A549 treated with RU486 at 1 μM for 4 hours (cell line): ENCODE measurements at places on chromosomes 2 and 18. TPM values are rescaled to one million over a fixed set of nuclear protein-coding genes. Genes with fewer than 3 reads are reported as not detected.

The RESP18 gene
- total RNA-seq = not detected in 5 replicates

The RFX8 gene
- total RNA-seq = not detected in 5 replicates

The PDE11A gene
- 0.19 to 0.61 TPM (median 0.47 TPM) in 5 replicates for total RNA-seq

The ST8SIA5 gene
- total RNA-seq = 0.32 TPM in 1 of 5 replicates, not detected in the others

The GPATCH11 gene
- 7.4 to 12.1 TPM (median 9.9 TPM) in 5 replicates for total RNA-seq

The ST6GAL2 gene
- 15.6 to 27.7 TPM (median 25.6 TPM) in 5 replicates for total RNA-seq

The ARMC9 gene
- 13.3 to 16.7 TPM (median 15.8 TPM) in 5 replicates for total RNA-seq

The RTKN gene
- 18.7 to 29.5 TPM (median 22.1 TPM) in 5 replicates for total RNA-seq

The PRR30 gene
- not detected in 5 replicates for total RNA-seq

The DPP4 gene
- total RNA-seq = 0.30 to 0.71 TPM (median 0.62 TPM) in 5 replicates

The ING5 gene
- total RNA-seq = 20.4 to 24.2 TPM (median 23.6 TPM) in 5 replicates

The RALB gene
- total RNA-seq = 56.8 to 83.8 TPM (median 71.4 TPM) in 5 replicates
